ENCODE measurements at places on chromosomes 2 and 18.

- no peak for DNase-seq
Observed at GRCh38 chr18:63315131-63315662, 4.4 kb downstream of the BCL2 start.

- peak; percentile 19 for DNase-seq
Observed at GRCh38 chr2:47422560-47422959, 19.6 kb downstream of the MSH2 start.

- no peak for DNase-seq
Observed at GRCh38 chr2:133062931-133063665, 393.1 kb upstream of the LYPD1 start.

- peak; percentile 61 for DNase-seq
Observed at GRCh38 chr2:177264209-177264692, 276 bp downstream of the NFE2L2 start.

GRCh38 chr2:160522951-160523710, 29.5 kb upstream of the RBMS1 start:
- peak; percentile 28 for DNase-seq
